Naive thymus-derived CD4-positive, alpha-beta T cell (primary cell): ENCODE measurements at places on chromosomes 1 and 21. TPM values are rescaled to one million over a fixed set of nuclear protein-coding genes. Genes with fewer than 3 reads are reported as not detected.

Gene RGS16
- total RNA-seq = 0.54 TPM

GRCh38 chr1:200006711-200007110 is 20.8 kb upstream of the NR5A2 start:
- H3K27ac ChIP-seq = no peak overlapping the region
- no peaks in the 10 kb centered on the region for H3K36me3 ChIP-seq
- no peak overlapping the region for H3K4me3 ChIP-seq
- no peak for DNase-seq

Gene NUDT4B
- not detected for total RNA-seq

DNA sequence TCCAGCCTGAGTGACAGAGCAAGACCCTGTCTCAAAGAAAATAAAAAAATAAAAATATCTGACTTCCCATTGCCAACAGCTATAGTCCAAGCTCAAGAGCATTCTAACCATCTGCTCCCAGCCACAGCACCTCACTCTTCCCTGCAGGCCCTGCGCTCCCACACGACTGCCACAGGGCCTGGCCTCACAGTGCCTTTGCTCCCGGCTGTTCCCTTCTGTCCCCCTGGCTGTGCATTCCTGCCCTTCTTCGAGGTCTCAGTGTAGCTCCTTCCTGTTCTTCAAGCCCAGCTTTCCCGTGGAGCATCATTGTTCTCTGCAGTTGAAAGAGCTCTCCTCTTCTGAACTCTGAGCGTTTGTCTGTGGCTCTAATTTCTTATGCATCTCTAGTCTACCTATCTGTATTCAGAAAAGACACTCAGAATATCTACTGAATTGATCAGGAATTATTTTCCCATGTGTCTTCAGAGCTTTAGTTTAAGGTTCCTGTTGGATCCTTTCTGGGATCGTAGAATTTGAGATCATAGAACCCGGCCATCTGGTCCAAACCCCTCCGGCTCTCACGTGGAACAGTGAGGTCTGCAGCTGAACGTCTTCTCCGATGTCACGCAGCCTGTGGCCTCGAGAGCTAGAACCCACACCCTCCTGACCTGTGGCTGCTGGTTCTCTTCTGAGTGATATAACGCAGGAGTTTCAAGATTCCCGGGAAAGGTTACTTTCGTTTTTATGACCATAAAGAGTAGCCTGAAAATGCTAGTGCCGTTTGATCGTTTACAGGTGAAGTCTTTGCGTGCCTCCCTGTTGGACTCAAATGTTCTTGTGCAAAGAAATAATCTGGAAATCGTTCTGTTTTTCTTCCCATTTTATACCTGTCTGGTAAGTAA is 54.4 kb downstream of the DOP1B start:
- H3K4me1 ChIP-seq = no peaks in the 10 kb centered on the region
- no peaks in the 10 kb centered on the region for H3K27me3 ChIP-seq
- H3K4me3 ChIP-seq = no peak overlapping the region
- no peak overlapping the region for H3K27ac ChIP-seq

- DNase-seq = no peak
Measured at GRCh38 chr1:169201084-169201619, 94.7 kb downstream of the ATP1B1 start.

GRCh38 chr1:159930216-159930615 is 4.9 kb upstream of the TAGLN2 start:
- peaks cover 6% of the 10 kb centered on the region for H3K4me1 ChIP-seq
- H3K27me3 ChIP-seq = no peaks in the 10 kb centered on the region

DNA sequence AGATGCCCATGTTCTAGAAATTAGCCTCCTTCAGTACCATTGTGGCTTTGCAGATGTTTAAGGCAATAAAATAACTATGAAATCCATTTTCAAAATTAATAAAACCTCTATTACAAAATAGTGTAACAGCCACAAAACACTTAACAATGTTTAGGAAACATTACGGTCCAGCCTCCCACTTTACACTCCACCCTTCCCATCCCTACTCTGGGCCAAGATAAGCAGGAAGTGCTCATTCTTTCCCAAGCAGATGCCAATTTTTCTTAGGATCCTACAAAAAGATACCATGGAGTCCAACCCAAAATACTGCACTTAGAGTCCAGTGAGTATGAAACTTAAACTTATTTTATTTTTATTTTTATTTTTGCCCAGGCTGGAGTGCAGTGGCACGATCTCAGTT is 150.8 kb downstream of the NR5A2 start:
- H3K27me3 ChIP-seq = no peaks in the 10 kb centered on the region
- H3K4me3 ChIP-seq = no peak overlapping the region
- H3K27ac ChIP-seq = no peak overlapping the region
- H3K36me3 ChIP-seq = no peaks in the 10 kb centered on the region

GRCh38 chr1:212228076-212228475 is 57.1 kb upstream of the PPP2R5A start:
- no peak overlapping the region for H3K4me3 ChIP-seq
- H3K36me3 ChIP-seq = no peaks in the 10 kb centered on the region
- no peaks in the 10 kb centered on the region for H3K27me3 ChIP-seq
- H3K27ac ChIP-seq = no peak overlapping the region
- DNase-seq = no peak

Gene MPZL1
- 8.6 TPM for total RNA-seq

DNA sequence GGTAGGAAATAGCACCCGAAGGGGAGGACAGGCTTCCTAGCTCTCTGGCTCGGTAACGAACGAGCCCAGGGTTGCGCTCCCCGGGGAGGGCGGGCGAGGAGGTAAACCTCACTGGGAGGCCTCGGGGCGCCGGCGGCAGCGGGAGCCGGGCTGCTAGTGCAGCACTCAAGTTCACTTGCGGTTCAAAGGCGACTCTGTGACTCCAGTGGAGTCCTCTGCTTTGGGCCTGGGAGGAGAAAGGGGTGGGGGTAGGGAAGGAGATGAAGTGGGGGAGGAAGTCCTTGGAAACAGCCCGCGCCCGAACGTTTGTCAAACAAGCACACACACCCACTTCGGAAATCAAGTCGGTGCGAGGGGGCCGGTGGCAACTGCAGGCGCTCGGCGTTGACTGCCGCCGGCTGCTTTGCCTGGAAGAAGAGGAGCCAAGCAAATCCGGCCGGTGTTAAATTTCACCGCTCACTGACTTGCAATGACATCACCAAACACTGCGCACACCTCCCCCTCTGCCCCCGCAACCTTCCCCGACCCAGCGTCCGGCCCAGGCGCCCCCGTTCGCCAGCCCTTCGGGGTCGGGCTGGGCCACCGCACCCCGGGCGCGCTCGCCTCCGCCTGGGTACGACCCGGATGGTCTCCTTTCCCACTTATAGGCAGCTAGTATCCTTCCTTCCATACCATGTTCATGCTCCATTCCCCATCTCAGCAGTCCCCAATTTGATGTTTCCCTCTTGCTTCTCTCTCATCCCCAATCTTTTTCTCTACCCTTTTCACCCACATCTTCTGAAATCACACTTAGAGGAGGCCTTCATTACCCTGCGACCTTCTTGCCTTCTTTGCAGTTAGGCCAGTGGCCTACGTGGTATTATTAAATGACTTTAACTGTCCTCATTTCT is at the start of gene COL24A1:
TSS of gene COL24A1 (minus strand) at position 207 of the 890 bp plus-strand sequence. CDS start 376 bp downstream, outside the sequence.
- no peaks in the 10 kb centered on the region for H3K27me3 ChIP-seq
- DNase-seq = no peak
- H3K4me1 ChIP-seq = no peaks in the 10 kb centered on the region
- no peaks in the 10 kb centered on the region for H3K36me3 ChIP-seq

Gene WDR64
- 0.49 TPM for total RNA-seq

DNA sequence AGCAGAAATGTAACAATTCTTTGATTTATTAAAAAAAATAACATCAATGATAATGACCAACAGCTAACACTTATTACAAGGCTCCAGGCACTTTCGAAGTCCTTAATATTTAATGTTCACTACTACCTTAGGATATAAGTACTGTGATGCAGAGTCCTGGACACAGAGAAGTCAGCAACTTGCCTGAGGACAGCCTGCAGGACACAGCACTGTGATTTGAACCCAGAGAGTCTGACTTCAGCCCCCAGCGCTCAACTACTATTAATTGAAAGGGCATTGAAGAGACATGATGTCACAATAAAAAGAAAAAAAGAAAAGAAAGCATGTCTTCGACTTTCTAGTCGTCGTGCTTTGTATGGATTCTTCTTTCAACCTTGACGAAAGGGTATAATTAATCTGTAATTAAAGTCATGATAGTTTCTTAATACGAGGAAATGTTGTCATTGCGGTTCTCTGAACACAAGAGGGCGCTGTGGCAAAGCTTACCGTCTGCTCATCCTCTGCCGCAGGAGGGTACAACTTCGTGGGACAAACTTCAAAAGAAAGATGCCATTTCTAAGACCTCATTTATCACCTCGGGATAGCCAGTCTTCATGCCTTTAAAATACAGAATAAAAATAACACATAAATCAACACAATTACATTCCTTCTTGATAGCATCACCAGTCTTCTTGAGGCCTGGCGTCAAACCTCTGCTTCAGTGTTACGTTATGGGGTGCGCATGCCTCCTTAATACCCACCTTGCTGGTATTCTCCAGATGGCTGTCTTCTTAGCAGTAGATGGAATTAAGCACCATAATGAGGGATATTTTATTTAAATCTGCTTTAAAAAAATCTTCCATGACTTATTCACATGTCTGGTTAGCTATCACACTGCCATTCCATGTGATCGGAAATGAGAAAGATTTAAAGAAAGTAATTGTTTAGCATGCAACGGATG is 240.1 kb downstream of the DISC1 start:
- no peaks in the 10 kb centered on the region for H3K27me3 ChIP-seq
- no peaks in the 10 kb centered on the region for H3K36me3 ChIP-seq
- H3K4me1 ChIP-seq = no peaks in the 10 kb centered on the region
- DNase-seq = peak; percentile 57
- H3K4me3 ChIP-seq = no peak overlapping the region
- no peak overlapping the region for H3K27ac ChIP-seq

GRCh38 chr1:6592865-6593593 is 9.6 kb downstream of the KLHL21 start:
- H3K4me3 ChIP-seq = no peak overlapping the region
- no peaks in the 10 kb centered on the region for H3K27me3 ChIP-seq
- peaks cover 19% of the 10 kb centered on the region for H3K4me1 ChIP-seq
- DNase-seq = no peak
- no peak overlapping the region for H3K27ac ChIP-seq

DNA sequence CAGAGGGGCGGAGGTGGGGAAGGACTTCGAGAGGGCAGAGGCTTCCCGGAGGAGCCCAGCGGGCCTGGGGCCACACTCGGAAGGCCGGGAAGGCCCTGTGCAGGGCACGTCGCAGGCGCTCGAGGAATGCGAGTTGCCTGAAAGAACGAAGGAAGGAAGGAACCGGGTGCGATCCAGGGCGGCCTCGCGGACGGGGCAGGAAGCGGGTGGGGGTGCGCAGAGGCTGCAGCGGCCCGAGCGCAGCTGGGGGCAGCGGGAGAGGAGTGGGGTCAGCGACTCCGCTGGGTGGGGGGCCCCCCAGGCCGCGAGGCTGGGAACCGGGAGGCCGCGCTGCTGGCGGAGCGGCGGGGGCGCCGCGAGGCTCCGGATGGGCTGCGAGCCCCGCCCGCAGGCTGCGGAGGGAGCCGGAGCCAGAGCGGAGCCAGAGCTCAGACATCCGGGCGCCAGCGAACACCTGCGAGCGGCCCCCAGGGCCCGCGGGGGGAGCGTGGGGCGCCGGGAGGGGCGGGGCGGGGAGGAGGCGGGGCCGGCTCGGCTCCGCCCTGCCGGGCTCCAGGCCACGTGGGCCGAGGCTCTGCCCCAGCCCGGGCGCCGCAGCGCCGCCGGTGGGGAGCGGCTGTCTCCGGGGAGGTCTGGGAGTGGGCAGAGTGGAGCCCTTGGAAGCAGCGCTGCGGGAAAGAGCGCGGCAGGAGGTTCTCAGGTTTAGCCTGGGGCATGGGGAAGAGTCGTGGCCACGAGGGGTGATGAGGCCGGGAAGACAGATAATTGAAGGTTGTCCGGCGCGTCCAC is 4.6 kb downstream of the ID3 start:
- peaks cover 44% of the 10 kb centered on the region for H3K4me1 ChIP-seq
- peak; percentile 87 for DNase-seq
- no peaks in the 10 kb centered on the region for H3K36me3 ChIP-seq

- no peak overlapping the region for H3K27ac ChIP-seq
- H3K4me3 ChIP-seq = no peak overlapping the region
- DNase-seq = no peak
Measured at GRCh38 chr1:175580841-175581240, 162.6 kb downstream of the TNR start.

Gene ALX3
- not detected in 2 replicates for total RNA-seq

DNA sequence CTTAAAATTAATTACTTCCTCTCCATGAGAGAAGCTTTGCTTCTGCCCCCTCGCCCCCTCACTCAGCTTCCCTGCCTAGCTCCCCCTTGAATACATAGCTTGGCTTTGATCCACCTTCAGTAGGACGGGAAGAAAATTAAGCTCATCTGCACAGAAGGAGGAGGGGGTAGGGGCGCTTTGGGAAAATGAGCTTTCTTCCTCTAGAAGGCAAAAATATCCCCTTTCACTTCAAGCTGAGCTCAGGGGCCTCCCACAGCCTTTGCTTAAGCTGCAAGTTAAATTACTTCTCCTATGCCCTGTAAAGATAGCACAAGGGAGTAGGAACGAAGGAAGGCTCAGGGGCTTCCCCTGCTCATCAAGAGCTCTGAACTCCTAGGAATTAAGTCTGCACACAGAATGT is 65.2 kb upstream of the GOLT1A start:
- H3K27ac ChIP-seq = no peak overlapping the region
- no peaks in the 10 kb centered on the region for H3K4me1 ChIP-seq
- DNase-seq = no peak
- H3K27me3 ChIP-seq = no peaks in the 10 kb centered on the region

DNA sequence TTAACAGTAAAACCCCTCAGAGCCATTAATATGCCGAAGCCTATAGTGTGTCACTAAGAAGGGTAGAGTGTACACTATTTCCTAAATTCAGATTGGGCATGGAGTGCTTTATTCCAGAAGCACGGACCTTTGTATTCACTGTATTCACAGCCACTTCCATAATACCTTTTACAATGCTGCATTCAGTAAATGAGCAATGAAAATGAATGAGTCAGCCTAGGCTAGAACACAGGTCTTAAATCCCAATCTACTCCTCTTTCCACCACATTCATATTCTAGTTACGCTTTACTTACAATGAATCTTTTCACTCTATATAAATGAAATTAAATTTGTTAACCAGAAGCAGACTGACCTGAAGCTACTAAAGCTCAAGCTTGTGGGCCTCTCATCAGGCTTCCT is 13.0 kb upstream of the GORAB start:
- no peak for DNase-seq
- H3K27ac ChIP-seq = no peak overlapping the region
- H3K36me3 ChIP-seq = no peaks in the 10 kb centered on the region
- H3K4me3 ChIP-seq = no peak overlapping the region

Gene SLC35F3
- total RNA-seq = 13.6 and 15.2 TPM in 2 replicates
